ENCODE measurements at places on chromosomes 2 and 18.
A peak's percentile ranks its signal among the peaks of the same experiment; 100 is the strongest.

DNA sequence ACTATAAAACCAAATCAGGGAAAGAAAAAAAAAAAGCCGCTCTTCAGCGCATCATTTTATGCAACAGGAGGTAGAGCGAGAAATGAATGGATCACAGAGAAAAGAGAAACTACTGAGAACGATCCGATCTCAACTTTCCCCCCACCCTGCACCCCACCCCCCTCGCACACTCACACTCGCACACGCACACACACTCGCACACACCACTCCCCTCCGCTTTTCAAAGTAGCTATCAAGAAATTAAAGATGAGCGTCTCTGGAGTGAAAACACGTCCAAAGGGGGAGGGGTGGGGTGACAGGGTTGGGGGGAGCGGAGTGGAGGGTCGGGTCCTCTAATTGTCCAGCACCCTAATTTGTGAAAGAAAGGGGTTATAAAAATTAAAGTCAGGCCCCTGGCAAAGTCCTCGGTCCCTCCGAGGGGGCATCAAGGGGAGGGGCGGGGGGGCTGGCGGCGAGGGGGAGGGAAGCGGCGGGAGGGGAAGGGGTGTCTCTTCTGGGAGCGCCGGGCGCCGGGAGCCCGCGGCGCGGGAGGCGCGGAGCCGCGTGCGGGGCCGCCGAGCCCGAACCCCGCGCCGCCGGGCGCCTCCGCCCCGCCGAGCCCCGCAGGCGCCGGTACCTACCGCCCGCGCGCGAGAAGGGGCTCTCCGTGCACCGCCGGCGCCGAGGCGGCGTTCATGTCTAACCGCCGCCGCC, 428 bp downstream of the TCF4 start:
- peak overlapping the region; percentile 97 for H3K27ac ChIP-seq
- no peaks in the 10 kb centered on the region for H3K36me3 ChIP-seq
- peak overlapping the region; percentile 72 for H3K4me3 ChIP-seq
- peaks cover 44% of the 10 kb centered on the region for H3K4me1 ChIP-seq
- DNase-seq = no peak

DNA sequence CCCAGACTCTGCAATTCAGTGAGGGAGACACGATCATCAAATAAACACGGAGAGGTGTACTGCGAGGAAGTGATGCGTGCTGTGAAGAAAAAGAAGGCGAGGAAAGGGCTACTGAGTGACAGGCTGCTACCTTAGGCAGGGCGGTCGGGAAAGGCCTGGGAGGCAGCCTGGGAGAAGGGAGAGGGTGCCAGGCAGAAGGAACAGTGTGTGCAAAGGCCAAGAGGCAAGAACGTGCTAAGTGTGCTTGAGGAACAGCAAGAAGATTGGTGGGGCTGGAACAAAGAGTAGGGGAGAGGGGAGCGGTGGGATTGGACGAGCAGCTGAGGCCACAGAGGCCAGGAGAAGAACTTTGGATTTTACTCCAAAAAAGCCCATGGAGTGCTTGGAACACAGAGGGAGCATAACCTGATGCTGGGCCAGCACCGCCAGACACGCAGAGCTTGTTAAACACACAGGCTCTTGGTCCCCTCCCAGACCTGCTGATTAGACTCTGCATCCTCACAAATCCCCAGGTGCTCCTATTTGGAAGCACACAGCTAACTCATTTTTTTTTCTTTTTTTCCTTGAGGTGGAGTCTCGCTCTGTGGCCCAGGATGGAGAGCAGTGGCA, 30.4 kb downstream of the SERTAD2 start:
- DNase-seq = no peak
- H3K4me1 ChIP-seq = peaks cover 23% of the 10 kb centered on the region
- no peak overlapping the region for H3K27ac ChIP-seq
- H3K27me3 ChIP-seq = no peaks in the 10 kb centered on the region
- no peak overlapping the region for H3K4me3 ChIP-seq
- H3K36me3 ChIP-seq = no peaks in the 10 kb centered on the region

DNA sequence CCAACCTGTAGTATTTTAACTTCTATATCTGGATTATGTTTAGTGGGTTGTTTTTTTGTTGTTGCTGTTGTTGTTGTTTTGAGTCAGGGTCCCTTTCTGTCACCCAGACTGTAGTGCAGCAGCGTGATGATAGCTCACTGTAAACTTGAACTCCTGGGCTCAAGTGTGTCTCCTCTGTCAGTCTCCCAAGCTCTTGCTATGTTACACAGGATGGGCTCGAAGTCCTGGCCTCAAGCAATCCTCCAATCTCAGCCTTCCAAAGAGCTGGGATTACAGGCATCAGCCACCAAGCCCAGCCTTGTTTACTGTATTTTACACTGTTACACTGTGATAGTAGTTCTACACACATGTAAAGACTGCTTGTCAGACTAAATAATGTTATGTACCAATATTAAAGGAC, 9.7 kb upstream of the STRN start:
- H3K4me3 ChIP-seq = no peak overlapping the region
- H3K27me3 ChIP-seq = no peaks in the 10 kb centered on the region
- DNase-seq = no peak
- H3K27ac ChIP-seq = no peak overlapping the region

DNA sequence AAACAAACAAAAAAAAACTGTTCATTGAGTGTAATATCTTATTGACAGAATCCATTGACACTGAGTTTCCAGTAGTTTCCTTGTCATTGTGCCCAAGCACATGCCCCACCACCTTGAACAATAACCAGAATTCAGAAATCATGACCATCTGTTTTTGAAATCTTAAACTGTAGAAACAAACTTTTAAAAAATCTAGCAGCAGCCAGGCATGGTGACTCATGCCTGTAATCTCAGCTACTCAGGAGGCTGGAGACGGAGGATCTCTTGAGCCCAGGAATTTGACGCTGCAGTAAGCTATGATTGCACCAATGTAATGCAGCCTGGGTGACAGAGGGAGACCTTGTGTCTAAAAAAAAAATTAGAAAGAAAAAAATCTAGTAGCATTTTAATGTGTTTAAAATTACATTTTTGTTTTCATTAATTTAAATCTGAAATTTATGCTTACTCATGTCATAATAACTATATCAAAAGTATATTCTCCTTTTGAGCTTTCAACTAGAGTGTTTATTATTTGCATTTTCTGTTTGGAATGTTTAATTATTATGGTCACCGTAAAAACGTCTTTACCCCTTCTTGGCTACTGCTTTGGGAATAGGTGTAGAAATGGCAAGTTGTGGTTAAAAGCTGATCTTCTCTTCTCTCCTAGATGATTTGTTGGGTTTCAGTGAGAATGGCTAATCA, 25.2 kb upstream of the STON1 start:
- H3K27ac ChIP-seq = no peak overlapping the region
- H3K36me3 ChIP-seq = peaks cover 14% of the 10 kb centered on the region
- no peaks in the 10 kb centered on the region for H3K27me3 ChIP-seq

- no peak overlapping the region for H3K27ac ChIP-seq
- H3K27me3 ChIP-seq = no peaks in the 10 kb centered on the region
- H3K4me1 ChIP-seq = no peaks in the 10 kb centered on the region
- no peak overlapping the region for H3K4me3 ChIP-seq
Measured at GRCh38 chr2:97730245-97730644, 16.9 kb downstream of the ZAP70 start.

- no peaks in the 10 kb centered on the region for H3K36me3 ChIP-seq
- no peak for DNase-seq
- no peak overlapping the region for H3K4me3 ChIP-seq
- H3K27ac ChIP-seq = no peak overlapping the region
- H3K4me1 ChIP-seq = no peaks in the 10 kb centered on the region
Measured at GRCh38 chr2:116676776-116677175, 1137.7 kb upstream of the DDX18 start.

DNA sequence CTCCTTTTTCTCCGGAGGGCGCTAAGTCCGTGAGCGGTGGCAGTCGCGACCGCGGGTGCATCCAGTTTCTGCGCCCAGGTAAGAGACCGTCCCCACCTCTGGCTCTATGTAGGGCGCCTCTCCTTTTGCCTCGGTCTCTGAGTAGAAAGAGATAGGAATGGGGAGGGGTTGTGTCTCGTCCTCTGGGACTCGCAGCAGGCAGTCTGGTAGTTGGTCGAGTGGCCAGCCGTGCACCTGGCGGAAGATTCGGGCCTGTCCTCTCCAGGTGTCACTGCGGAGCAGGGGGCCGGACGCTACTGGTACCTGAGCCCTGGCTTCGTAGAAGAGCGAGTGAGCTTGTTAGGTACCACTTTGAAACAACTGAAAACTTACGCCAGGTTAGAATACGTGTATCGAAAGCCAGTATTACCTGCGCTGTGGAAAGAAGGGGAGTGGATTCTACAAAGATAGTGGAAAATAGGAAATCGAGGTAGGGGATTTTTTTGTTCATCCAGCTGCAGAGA, 403 bp downstream of the MAP2 start:
- H3K27me3 ChIP-seq = no peaks in the 10 kb centered on the region
- peaks cover 23% of the 10 kb centered on the region for H3K4me1 ChIP-seq
- H3K36me3 ChIP-seq = no peaks in the 10 kb centered on the region
- H3K4me3 ChIP-seq = peak overlapping the region; percentile 63
- DNase-seq = no peak
- peak overlapping the region; percentile 49 for H3K27ac ChIP-seq

DNA sequence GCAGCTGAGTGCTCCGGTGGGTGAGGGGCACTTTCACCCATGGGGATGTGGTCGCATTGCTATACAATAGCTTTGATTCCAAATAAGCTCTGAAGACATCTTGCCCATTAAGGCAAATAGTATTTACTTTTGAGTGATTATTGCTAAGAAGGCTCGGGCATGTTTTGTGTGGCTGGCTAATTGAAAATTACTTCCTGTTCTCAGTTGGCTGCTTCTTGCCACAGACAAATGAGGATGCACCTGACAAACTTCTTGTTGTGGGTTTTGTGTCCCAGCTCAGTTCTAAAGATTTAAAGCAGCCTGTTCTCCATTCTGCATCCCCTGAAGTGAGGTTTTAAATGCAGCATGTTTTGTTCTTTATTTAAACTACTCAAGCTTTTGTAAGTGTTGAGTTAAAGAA, 88.3 kb downstream of the KCNS3 start:
- H3K27me3 ChIP-seq = no peaks in the 10 kb centered on the region
- H3K4me1 ChIP-seq = no peaks in the 10 kb centered on the region
- no peak for DNase-seq
- H3K4me3 ChIP-seq = no peak overlapping the region

GRCh38 chr2:235070063-235070706, 118.4 kb downstream of the SH3BP4 start:
- no peaks in the 10 kb centered on the region for H3K27me3 ChIP-seq
- H3K4me1 ChIP-seq = no peaks in the 10 kb centered on the region
- H3K4me3 ChIP-seq = no peak overlapping the region

DNA sequence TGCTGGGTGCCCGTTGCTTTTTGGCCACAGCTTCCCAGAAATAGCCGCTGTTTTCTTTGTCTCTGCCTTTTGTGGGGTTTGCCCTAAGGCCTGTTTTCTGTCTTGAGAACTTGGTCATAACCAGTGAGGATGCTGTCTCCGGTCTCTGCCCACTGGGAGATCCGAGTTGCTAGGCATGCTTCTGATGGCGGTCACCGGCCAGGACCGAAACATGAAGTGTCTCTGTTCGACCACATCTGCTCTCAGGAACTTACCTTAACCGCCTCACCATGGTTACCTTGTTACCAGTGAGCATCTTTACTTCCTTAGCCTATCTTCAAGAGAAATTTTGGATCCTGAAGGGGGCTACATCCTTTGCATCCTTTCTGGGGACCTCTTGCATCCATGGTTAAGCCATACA, 91.9 kb downstream of the RTP5 start:
- H3K27me3 ChIP-seq = no peaks in the 10 kb centered on the region
- H3K4me3 ChIP-seq = no peak overlapping the region
- no peaks in the 10 kb centered on the region for H3K36me3 ChIP-seq
- no peak overlapping the region for H3K27ac ChIP-seq

DNA sequence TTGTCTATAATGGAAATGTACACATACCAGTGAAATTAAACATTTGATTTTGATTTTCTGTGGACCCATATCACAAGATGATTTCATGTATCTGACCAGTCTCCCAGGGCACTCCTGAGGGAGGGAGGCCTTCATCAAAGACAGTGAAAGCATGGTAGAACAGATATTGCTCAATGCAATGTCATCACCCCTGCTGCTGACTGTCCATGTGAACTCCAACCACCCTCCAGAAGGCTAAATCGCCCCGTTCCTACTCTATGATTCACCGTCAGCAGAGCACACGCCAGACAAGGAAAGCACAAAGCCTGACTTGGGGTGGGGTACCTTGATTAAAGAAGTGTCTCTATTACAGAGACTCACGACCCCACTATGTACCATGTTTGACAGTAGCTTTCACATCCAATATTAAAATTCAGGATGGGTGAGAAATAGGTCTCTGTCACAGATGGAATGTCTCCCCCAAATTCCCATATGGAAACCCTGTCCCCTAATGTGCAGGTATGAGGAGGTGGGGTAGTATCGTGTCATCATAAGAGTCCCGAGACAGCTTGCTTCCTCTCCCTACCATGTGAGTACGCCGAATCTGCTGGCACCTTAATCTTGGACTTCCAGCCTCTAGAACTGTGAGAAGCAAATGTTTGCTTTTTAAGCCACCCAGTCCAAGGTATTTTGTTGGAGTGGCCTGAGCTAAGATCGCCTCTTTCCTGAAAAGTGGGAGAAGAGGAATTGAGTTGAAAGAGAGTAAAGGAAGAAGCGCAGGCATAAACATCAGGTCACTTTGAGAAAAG, 42.4 kb downstream of the CYB5A start:
- H3K27me3 ChIP-seq = no peaks in the 10 kb centered on the region
- H3K4me3 ChIP-seq = no peak overlapping the region
- H3K27ac ChIP-seq = no peak overlapping the region
- no peak for DNase-seq
- no peaks in the 10 kb centered on the region for H3K36me3 ChIP-seq

GRCh38 chr18:63344263-63344662, 22.7 kb downstream of the KDSR start:
- H3K27me3 ChIP-seq = no peaks in the 10 kb centered on the region
- H3K27ac ChIP-seq = no peak overlapping the region
- DNase-seq = no peak
- no peak overlapping the region for H3K4me3 ChIP-seq

- no peak for DNase-seq
- H3K4me1 ChIP-seq = no peaks in the 10 kb centered on the region
- H3K36me3 ChIP-seq = no peaks in the 10 kb centered on the region
- no peak overlapping the region for H3K27ac ChIP-seq
- H3K4me3 ChIP-seq = no peak overlapping the region
- no peaks in the 10 kb centered on the region for H3K27me3 ChIP-seq
Measured at GRCh38 chr2:147428120-147428747, 416.6 kb upstream of the ACVR2A start.

DNA sequence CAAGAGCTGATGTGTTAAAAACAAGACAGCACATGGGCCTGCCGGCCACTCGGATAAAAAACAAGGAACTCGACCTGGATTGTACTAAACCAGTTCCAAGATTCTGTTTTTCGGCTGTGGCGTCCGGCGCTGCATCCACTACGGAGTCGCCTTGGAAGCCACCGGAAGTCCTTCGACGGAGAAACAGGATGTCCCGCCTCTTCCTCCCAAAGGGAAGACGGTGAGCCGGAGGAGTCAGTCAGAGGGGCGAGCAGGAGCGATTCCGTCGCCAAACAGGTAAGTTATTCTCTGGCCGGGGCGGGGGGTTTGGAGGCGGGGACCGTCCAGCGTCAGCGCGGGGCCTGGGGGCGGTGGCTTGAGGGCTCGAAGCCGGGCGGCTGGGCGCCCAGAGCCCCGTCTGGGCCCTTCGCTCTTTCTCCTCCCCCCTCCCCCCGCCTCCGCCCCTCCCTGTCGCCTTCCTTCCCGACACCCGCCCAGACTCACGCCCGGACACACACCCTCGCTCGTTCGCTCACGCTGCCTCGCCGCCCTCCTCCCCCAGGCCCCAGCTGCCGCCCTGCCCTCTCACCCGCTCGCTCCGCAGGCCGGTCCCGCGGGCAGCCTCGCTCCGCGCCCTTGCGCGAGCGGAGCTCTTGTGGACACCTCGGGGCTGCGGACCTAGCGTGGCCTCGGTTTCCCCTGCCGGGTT, at the start of gene ZNF407:
Gene ZNF407, plus strand, starts transcription at position 209 of the 688 bp plus-strand sequence. CDS start 33,150 bp downstream, outside the sequence.
- H3K27me3 ChIP-seq = no peaks in the 10 kb centered on the region
- peak within 1 kb of the TSS; percentile 93 for H3K27ac ChIP-seq
- peaks cover 37% of the 10 kb centered on the region for H3K4me1 ChIP-seq
- H3K4me3 ChIP-seq = peak within 1 kb of the TSS; percentile 89
- no peaks in the 10 kb centered on the region for H3K36me3 ChIP-seq
- DNase-seq = peak; percentile 95

Measured in vagina (tissue), 2 donors.